Stimulated activated CD4-positive, alpha-beta T cell treated with anti-CD3 and anti-CD28 coated beads, Interleukin-2, amount 100 ng/mL, for 24 hours (primary cell): ENCODE measurements at places on chromosomes 7 and 10.

GRCh38 chr10:77710081-77710551 lies 72.5 kb upstream of the KCNMA1 start:
- DNase-seq, result no peak

DNA sequence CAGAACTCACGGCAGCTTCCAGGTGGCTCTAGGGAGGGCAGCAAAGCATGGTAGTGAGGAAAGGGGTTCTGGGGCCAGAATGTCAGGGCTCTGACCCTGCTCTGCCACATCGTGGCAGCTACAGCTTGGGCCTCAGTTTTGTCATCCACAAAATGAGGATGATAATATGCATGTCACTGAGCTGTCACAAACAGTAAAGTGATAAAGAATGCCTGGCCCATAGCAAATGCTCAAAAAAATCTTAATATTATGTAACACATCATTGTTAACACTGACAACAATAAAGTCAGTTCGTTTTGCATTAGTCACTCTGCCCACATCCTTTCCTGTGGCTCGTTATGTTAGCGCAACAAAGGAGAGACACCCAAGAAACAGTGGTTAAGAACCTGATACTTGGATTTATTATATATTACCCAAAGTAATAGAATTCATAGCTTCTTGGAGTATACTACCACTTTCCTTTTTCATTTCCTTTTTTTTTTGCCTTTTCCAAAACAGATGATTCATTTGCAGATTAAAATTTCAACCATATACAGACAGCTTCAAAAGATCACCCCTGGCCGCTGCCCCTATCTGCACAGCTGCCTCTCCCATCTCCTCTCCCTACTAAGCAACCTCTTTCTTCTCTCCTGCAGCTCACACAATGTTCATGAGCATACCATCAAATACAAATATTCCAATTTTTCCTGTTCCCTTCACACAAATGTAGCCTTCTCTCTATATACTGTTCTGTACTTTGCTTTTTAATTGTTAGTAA lies 45.5 kb upstream of the DDC start:
- peak; percentile 43 for DNase-seq

GRCh38 chr7:137335814-137336213 lies 7.7 kb downstream of the PTN start:
- DNase-seq, result no peak

- DNase-seq, result peak; percentile 73
Observed at GRCh38 chr10:46255801-46256747, 30.7 kb upstream of the ANTXRL start.

- DNase-seq, result no peak
Observed at GRCh38 chr7:83681200-83681778, 32.4 kb upstream of the SEMA3E start.

DNA sequence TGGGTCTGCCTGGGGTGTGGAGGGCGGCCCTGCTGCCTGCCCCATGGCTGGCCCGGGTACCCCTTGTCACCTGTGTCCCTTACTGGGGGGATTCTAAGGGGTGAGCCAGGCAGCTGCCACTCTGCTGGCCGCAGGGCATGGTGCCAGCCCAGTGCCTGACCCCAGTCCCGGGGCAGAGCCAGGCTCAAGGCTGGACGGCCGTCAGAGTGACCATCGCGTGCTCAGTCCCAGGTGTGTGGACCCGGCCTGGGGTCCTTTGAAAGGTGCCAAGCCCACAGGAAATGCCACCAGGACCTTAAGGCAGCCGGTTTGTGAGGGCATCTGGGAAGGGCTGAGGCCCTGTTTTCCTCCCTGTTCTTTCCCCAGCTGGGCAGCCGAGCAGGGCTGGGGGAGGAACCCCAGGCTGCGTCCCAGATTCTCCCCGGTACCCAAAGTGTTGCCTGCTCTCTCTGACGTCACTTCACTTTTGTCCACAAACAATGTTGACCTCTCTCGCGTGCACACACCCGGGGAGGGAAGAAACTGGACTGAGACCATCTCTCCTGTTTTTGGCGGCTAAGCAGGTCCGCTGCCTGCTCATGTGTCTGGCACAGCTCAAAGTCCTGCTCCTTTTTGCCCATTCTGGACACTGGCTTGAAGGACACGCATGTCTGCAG lies 37.6 kb downstream of the PAPOLB start:
- no peak for DNase-seq

DNA sequence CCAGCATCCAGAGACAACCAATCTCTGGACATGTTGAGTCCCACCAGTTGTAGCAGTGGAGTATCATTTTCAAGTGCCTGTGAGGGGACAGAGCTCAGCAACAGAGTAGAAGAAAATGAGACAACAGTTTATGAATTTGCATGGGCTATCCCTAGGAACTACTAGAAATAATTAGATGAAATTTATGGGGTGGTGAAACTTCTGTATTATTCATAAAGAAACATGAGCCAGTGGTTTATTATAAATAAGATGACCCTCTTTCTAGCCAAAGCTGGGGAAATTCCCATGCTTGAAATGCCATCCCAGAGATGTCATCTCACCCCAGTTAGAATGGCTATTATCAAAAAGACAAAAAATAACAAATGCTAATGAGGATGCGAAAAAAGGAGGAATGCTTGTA lies 55.1 kb upstream of the ITGB8 start:
- DNase-seq, result no peak

- no peak for DNase-seq
Observed at GRCh38 chr10:92829042-92829785, 19.1 kb upstream of the EXOC6 start.
